Brain pericyte (primary cell): ENCODE measurements at places on chromosomes 4 and X.

- no peak for DNase-seq
These were observed 74.3 kb downstream of the CFAP299 start for GRCh38 chr4:80409809-80410208.

DNA sequence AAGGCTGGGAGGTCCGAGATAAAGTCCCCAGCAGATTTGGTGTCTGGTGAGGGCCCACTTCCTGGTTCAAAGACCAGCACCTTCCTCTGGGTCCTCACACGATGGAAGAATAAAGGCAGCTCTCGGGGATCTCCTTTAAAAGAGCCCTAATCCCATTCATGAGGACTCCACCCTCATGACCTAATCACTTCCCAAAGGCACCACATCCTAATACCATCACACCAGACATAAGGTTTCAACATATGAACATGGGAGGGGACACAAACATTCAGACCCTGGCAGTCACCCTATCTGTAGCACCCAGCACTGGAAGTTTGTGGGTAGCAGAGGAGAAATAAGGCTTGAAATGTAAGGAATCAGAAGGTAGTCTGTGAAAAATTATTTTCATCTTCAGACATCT is 112.9 kb upstream of the NOCT start:
- DNase-seq, result no peak

- no peak for DNase-seq
These were observed 14.4 kb upstream of the REPS2 start for GRCh38 chrX:16931855-16932575.

- no peak for DNase-seq
These were observed 251.0 kb downstream of the STIM2 start for GRCh38 chr4:27111627-27112026.

GRCh38 chr4:106585915-106586349 is 217.4 kb upstream of the GIMD1 start:
- no peak for DNase-seq

DNA sequence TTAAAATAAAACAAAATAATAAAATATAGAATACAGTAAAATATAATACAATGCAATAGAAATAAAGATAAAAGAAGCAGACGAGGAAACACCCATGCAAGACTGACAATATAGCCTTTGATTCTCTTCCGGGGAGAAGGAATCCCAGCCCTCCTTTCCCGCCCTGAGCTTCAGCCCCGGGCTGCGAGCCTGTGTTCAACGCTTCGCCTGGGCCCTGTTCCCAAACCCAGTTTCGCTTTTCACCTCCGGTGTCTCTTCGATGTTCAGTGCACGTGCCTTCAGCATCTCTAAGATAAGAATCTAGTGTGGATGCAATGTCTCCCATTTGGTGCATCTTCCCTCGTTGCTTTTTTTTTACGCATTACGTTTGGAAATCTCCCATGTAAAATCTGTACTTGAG is 38.4 kb upstream of the ARSD start:
- no peak for DNase-seq

GRCh38 chrX:95791876-95792275 is 892.8 kb upstream of the DIAPH2 start:
- DNase-seq, result no peak

DNA sequence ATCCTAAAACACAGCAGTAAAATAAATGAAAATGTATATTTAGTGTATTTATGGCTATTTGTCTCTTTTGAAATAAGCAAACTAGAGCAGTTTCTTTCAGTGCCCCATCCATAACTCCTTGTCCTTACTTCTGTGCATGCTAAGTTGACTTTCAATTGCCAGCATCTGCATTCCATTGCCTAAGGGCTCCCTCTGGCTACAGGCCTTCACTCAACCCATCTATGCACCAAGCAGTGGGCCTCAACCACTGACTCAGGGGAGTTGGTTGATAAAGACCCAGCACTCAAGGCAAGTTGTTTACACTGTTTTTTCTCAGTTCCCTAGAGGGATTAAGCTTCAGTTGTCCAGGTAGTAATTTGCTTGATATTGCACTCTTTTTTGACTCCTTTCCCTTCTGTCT is 265.7 kb downstream of the IQCM start:
- no peak for DNase-seq

DNA sequence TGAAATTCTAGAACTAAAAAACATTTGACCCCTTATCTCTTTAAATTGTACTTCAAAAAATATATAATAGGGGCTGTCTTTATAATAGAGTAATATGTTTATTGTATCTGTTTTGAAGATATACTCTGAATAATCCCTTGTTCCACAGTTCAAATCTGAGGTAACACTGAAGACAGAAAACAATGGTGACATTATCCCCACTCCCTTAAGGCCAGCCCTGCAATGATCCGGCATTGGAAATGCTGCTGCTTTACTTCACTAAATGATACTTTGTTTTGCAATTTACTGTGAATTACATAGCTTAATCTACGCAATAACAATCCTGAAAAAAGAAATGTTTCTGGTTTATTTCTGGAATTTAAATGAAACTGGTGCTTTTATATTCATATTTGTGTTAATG is 34.4 kb upstream of the ZFP42 start:
- DNase-seq, result no peak

DNA sequence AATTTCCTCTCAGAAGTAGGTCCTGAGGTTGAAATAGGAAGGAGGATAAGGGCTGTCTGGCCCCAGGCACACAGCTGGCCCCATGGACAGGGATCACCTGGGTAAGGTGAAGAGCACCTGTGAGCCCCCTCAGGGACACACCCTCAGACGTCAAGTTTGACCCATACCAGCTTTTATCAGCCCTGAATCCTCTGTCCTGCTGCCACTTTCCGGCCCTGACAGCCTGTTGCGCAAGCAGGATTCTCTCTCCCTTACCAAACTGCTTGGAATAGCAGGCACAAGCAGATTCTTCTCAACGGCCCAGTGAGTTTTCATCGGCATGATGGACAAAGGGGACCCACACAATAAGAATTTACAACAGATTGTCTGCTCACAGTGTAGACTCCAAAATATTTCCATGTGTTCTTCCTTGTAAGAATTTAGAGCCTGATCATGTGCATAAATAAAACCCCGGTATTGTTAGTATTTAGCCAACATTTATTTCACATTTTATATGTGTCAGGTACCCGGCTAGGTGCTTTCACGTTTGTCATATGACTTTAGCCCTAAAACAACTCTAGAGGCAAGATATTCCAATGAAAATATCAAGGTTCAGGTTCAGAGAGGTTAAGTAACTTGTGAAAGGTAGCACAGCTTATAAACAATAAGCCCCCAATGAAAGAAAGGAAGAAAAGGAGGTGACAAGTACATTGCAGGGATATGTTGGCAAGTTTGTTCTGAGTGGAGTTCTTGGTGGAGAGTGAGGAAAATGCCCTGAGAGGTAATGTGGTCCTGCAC is 107.2 kb upstream of the KIT start:
- no peak for DNase-seq

- DNase-seq, result no peak
These were observed 213.6 kb downstream of the CBLL2 start for GRCh38 chrX:22486296-22486695.

DNA sequence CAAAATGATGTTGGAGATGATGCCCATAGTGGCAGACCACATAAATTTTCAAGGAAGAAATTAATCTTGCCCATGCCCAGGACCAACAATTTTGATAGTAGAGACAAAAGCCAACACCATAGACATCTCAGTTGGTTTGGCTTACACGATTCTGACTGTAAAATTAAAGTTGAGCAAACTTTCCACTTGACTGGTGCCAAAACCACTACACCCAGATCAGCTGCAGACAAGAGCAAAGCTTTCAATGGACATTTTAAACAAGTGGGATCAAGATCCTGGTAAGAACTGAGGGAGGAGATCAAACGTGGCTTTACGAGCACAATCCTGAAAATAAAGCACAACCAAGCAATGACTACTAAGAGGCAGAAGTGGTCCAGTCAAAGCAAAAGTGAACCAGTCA is 90.7 kb downstream of the PAPSS1 start:
- DNase-seq, result no peak

DNA sequence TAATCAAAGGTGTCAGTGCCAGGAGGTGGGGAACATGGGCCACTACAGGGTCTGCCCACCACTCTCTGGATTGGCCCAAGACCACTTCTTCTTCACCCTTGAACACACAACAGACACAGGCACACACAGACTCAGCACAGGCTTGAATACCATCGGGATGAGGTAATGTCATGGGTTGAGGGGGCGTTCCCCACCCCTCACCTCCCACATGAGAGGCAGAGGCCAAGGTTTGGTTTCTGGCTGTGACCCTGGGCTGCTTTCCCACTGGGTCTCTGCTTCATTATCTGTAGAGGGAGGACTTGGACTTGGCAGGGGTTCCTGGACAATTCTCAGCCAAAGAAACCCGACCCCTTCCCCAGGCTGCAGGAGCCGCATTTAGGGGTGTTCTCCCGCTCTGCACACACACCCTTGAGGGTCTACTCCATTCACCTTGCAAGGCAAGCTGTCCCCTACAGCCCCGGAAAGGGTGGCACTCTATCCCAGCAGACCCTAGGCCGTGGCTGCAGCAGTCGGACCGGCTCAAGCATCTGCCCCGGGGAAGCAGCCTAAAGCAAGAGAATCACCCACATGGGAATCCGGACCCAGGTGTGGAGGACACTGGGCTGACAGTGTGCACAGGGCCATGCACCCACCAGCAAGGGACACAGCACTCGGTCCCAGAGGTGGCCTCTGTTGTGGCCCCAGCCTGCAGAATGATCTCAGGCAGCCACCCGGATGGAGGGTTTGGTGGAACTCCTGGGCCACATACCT is 62.4 kb downstream of the TRMT44 start:
- no peak for DNase-seq

DNA sequence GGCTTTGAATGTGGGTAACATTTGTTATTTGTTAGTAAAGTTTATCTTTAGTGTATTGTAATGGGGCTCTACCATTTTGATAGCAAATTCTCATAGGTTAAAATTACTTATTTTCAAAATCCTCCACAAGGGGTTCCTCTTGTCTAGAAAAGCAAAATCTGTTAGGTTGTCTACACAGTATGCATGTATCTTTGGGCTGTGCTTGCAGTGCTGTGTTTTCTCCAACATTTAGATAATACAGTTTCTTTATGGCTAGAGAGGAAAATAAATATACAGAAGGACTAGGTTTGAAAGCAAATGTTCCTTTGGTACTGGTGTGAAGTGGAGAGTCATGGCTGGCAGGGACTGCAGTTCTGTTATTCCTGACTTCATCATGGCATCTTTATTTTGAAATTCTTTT is 40.3 kb downstream of the POLR2B start:
- DNase-seq, result no peak

DNA sequence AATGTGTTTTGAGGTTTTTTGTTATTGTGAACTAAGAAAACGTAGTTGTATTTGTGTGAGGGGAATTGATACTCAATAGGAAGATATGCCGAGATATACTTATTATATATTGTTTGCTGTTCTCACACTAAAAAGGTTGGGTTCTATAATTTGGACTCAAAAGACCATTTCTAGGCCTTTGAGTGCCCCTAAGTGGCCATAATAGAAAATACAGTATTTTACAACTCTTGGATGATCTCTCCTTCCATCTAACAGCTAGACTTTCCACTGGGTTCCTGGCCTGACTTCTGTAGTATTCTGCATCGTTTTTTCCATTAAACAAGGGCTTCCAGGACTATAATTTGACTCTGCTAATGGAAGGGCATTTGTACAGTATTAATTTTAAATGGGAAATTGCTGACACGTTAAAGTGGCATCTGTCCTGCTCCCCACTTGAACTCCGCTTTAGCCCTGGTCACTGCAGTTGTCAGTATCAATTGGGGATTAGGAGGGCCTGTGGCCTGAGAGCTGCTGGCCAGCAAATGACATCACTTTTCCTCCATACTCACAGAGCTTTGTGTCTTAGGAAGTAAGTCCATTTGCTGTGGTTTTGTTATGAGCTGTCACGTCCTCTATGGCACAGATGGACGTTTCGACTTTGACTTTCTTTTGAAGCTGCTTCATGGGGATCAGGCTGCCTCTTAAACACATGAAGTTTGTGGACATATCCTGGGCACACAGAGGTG is 176.9 kb downstream of the SLIT2 start:
- no peak for DNase-seq

DNA sequence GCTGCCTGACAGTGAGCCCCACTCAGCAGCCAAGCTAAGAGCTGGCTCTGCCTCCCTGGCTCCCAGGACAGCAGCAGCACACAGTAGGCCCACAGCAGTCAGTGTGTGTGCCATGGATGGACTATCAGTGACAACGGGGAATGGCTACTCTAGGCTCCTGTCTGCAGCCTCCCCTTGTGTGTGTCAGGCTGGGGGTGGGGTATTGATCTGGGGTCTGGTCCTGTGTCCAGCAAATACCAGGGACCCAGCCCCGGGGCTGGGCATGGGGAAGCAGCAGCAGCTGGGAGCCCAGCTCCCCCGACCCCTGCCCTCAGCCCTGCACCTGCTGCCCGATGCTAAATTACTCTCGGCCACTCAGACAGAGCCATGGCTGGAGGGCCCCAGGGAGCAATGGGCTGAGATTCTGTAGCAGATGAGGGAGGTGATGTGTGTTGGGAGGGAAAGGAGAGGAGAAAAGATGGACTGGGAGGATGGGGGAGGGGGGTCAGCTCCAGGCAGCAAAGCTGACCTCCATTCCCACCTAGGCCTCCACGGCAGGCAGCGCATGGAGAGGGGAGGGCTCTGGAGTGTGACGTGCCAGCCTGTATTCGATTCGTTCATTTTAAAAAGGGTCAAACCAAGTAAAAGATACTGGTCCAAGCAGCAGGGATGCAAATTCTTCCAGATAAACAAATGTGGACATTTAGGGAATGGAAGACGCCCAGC is 61.3 kb upstream of the CRMP1 start:
- DNase-seq, result no peak

- DNase-seq, result no peak
These were observed 25.2 kb upstream of the ANAPC4 start for GRCh38 chr4:25351777-25352416.

DNA sequence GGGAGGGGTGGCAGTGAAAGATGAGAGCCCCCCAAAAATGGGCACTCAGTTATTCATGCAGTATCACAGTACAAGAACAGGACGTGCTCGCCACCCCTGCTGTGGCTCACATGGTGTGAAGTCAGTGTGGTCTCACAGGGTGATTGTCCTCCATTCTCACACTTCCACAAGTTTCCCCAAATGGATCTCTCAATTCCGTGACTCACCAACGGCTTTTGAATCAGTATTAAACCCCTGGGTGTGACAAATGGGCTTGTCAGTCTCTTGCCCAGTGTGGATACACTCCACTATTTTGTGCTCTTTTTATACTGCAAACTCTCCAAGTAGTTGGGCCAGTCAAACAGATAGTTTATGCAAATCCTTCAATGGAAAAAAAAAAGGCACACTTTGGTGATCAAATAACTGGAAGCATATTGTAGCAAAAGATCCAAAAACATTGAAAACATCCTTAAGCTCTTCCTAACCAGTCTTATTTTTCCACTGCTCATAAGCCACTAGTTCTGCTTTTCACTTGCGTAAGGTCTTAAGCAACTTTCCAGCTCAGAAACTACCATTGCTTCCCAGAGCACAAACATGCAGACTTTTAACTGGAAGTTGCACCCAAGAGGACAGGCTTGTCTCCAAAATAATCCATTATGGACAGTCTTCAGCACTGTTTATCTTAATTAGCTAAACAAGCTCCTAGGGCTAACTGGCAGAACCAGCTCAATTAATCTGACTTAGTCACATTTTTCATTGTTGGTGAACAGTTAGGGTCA is 365.7 kb downstream of the PPP3CA start:
- DNase-seq, result no peak
